ENCODE measurements at places on chromosomes 11 and 22.

GRCh38 chr11:72719144-72719543, 33.1 kb downstream of the ARAP1 start:
- no peak for DNase-seq

DNA sequence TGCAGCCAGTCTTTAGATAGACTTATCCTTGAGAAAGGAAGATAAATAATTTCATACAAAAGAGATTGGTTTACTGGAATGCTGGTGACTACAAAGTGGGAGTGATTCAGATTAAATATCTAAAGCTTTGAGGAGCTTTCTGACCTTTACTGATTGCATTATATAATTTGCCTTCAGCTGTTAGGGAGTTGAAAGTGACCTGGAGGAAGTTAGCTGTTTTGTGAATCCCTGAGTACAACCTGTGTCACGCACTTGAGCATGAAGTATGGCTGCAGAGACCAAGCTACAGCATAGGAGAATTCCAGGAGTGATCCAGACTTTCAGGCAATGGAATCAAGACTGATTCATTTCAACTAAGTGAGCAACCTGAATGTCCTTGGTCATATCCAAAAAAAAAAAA, 1848.3 kb upstream of the RAG2 start:
- DNase-seq = no peak

DNA sequence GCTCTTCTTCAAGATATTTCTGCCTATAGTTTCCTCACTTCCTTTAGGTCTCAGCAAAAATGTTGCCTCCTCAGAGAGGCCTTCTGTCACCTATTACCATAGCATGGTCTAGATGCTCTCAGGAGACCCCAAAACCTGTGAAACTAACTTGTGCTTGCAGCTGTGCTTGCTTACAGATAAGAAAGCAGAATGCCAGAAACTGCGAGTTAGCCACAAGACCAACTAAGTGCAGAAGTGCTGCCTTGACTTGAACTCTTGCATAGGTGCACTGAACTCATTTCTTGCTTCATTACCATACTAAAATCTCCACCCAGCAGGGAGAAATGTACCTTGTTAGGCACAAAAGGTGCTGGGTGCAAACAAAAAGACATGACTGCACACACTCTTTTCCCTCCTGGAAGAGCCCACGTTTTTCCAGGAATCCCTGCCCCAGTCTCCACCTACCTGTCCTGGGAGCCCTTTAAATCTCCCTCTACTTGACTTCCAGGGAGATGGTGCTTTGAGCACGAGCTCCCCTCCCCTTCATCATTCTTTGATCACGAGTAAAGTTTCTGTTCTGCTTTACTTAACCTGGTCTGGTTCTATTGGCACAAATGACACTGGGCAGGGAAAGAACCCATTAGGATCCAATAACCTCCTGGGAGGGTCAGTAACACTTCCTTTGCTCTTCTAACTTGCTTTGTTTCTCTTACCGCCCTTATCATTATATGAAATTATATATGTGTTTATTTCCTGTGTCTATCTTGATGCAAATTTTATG, 137.7 kb upstream of the DDI1 start:
- DNase-seq = no peak

DNA sequence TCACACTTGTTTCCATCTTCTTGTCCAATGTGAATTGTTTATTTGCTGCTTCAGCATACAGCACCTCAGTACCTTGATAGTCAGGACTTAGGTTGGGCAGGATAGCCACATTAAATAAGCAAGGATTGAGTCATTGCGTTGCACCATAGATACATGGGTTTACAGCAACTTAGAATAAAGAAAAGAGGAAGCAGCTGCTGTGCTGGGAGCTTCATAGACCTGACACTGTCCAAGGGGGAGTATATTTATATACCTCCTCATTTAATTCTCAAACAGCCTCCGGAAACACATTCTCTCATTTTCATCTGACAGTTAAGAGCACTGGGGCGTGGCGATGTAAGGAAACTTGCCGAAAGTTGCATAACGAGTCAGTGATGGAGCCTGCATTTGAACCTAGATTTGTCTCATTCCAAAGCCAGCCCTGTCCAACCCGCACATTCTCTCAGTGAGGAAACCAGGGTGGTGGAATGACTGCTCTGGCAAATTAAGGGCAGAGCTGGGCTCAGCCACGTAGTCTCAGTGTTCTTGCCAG, 42.2 kb downstream of the UBASH3B start:
- no peak for DNase-seq

DNA sequence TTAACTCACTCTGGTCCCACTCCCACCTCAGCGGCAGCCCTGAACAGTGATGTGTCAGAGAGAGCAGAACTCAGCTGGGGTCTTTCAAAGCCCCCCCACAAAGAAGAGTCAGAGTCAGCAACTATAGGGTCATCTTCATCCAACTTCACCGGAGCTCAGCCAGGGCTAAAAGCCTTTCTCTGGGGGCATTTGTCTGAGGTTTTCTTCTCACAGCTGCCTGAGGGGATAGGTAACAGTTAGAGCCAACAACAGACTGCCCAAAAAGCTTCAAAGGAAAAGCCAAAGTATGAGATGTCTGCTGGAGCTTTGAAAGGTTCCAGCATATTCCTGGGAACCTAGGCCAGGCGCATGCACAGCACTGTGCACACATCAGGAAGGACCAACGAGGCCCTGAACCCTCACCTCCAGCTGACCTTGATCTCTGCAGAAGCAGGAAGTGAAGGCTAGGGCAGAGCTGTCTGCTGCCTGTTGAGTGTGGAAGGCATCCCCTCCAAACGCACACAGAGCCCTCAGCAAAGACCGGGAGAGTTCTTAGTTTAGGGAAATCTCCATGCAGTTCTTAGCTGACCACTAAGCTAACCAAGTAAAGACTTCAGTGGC, 28.1 kb upstream of the COMT start:
- no peak for DNase-seq

DNA sequence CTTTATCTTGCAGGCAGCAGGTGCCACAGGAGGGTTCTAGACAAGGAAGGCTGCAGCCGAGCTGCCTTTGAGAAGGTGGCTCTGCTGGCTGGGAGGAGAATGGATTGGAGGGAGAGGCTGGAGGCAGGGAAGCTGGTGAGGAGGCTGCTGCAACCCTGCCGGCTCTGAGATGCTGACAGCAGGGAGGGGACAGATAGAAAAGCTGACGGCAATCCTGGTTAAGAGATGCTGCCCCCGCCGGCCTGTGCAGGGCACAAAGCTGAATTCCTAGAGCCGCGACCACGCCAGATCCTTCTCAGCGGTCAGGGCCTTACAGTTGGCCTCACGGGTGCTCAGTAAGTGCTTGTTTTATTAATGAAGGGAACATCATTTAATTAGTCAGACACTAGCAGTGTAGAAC, 105.4 kb downstream of the CACNA1I start:
- no peak for DNase-seq

DNA sequence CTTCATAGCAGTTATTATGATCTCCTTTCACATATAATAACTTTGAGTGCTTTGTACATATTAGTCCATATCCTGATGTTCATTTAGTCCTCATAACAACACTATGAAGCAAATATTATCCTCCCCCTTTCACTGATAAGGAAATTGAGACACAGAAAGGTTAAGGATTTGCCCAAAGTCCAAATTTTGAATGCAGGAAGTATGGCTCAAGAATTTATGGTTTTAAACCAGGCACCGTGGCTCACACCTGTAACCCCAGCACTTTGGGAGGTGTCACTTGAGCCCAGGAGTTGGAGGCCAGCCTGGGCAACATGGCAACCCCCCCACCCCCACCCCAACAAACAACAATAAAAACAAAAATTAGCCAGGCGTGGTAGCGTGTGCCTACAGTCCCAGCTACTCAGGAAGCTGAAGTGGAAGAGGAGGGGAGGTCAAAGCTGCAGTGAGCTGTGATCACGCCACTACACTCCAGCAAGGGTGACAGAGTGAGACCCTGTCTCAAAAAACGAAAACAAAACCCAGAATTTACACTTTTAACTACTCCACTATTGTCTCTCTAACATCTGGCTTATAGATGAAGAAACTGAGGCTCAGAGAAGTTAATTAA, 8.6 kb downstream of the CCDC34 start:
- no peak for DNase-seq

DNA sequence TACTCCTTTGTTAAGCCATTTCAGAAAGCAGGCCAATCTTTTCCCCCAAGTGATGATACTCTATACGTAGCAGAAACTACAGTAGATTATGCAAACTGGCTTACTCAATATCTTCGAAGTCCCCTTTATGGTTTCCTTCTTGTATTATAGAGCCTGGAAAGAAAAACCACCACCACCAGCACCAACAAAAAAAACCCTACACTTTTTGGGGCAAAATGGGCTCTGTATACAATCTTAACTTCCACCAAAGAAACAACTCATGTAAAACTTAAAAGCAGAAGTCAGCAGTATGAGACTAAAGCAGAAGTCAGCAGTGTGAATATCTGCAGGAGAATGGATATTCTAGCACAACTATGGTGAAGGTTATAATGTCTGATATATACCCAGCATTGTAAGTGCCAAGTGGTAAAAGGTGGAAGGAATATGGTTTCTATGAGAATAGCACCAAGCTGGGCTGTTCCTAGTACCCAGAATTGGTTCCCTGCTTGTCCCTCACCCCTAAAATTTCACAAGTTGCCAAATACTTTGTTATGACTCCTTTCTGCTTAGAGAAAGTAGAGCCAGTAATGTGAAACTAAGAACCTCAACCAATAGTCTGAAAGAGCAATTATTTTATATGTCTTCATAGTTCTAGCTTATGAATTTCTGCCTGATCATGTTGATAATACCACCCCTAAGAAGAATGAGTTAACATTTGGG, 252.1 kb downstream of the SBF2 start:
- DNase-seq = no peak

DNA sequence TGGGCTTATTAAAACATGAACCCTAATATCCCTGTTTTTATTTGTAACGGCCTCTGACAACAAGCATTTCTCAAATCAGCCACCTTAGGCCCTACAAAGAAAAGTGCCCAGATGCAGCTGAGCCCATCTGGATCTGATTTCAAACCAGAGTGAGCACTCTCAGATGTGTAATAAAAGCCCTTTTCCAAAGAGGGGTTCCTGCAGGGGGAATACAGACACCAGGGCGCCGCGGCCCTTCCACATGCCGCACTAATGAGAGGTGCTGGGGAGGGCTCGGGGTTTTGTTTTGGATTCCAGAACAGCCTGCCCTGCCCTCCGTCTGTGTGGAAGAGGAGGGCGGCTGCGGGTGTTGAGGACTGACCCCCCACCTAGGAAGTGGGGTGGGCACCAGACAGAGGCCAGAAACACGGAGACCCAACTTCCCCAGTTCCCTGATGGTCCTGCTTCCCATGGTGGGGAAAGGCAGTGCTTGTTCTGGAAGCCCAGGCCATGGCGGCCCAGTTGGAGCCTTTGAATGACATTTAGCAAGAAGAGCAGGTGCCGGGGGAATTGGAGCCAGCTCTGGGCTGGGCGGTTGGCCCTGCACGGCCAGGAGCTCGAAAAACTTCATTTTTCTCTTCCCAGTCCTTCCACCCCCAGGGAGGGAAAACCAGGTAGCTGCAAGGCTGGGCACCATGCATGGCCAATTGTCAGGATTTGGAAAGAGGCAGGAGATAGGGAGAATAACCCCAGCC, 63.7 kb downstream of the MACROD1 start:
- DNase-seq = no peak

DNA sequence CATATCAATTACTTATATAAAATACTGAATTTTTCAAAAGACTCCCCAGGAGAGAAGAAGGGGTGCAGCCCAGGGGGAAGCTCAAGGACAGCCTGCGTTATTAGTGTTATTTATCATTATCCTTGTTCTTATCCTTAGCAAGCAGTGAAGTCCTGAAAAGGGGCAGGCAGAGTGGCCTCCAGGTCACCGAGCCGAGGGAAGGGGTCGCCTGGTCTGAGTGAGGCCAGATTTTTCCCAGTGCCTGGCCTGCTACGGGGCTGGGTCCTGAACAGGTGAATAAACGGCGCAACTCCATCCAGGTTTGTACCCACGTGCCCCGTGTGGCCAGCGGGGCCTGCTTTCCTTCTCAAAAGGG, 123.7 kb downstream of the BRD1 start:
- no peak for DNase-seq

Data from iPS-NIHi11 (cell line).